WTC11 (cell line): ENCODE measurements at places on chromosomes 12 and 14.

- DNase-seq, result no peak
These were observed 17.7 kb downstream of the ATP2B1 start for GRCh38 chr12:89690925-89691324.

DNA sequence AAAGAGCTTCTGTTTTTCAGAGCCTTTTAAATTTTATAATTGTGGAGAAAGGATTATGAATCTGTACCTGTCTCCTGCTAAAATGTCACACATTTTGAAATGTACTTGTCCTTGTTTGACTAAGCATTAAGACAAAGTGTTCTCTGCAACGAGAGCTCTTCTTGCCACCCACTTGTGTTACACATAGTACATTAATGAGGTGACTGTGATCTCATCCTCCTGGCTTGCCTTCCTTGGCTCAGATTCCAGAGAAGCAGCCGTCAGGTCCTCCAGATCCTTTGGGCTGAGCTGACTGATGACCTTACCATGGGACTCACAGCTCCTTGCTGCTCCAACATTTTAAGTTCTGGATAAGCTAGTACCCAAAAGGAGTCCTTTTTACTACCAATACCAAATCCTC, 81.4 kb downstream of the BBS10 start:
- DNase-seq, result no peak

- no peak for DNase-seq
These were observed 90.7 kb upstream of the ATP2B1 start for GRCh38 chr12:89799316-89799715.

DNA sequence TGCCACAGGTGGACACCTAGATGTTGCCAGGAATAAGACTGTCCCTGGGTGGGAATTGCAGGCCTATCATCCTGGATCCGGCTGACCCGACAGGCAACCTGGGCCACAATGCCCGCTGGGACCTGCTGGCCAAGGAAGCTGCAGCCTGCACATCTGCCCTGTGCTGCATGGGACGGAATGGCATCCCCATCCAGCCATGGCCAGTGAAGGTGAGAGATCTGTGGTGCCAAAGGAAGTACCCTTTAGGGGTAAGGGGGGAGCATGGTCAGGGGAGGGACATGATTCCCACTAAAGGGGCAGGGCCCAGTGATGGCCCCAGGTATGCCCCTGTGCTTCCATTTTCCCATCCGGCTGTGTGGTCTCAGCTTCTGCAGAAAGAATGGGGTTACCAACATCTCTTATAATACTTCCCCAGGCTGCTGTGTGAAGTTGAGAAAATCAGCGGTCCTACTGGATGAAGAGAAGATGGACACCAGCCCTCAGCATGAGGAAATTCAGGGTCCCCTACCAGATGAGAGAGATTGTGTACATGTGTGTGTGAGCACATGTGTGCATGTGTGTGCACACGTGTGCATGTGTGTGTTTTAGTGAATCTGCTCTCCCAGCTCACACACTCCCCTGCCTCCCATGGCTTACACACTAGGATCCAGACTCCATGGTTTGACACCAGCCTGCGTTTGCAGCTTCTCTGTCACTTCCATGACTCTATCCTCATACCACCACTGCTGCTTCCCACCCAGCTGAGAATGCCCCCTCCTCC, 8.6 kb upstream of the OAS2 start:
- DNase-seq, result no peak

DNA sequence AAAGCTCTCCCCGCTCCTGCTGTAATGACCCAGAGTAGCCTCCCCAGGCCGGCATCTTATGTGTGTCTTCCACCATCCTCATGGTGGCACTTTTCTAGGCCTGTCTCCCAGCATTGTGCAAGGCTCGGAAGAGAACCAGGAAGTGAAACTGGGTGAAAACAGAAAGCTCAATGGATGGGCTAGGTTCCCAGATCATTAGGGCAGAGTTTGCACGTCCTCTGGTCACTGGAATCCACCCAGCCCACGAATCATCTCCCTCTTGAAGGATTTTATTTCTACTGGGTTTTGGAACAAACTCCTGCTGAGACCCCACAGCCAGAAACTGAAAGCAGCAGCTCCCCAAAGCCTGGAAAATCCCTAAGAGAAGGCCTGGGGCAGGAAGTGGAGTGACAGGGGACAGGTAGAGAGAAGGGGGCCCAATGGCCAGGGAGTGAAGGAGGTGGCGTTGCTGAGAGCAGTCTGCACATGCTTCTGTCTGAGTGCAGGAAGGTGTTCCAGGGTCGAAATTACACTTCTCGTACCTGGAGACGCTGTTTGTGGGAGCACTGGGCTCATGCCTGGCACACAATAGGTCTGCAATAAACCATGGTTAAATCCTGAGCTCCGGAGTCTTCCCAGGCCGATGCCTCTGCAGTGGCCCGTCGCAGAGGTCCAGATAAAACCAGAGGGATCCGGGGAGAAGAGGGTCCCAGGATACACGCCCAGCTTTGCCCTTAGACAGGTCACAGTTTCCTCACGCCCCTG, 15.6 kb downstream of the ACVRL1 start:
- no peak for DNase-seq

DNA sequence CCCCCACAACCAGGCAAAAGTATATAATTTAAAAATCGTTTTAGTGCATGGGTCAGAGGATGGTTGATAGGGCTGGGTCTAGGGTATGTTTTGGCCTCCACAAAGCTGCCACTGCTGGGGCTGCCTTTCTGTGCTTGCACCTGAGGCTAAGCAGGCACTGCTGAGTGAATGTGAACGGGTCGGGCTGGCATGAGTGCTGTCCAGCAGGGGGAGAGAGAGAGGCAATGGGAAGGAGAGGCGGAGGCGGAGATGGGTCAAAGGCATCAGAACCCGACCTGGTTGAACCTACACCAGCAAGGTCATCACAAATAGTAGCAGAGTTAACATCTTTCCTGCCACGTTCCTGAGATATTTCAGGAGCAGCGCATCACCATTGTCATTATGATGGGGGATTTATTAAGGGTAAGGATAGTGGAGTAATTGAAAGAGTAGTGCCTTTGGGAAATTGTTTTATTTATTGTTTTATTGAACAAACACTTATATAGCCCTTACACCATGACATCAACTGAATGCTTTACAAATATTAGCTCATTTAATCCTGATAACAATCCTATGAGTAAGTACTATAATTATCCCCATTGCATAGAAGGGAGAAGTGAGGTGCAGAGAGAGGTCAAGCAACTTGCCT, 5.8 kb upstream of the NRXN3 start:
- peak; percentile 83 for DNase-seq

GRCh38 chr12:69580074-69580473, 5.2 kb upstream of the CCT2 start:
- no peak for DNase-seq

DNA sequence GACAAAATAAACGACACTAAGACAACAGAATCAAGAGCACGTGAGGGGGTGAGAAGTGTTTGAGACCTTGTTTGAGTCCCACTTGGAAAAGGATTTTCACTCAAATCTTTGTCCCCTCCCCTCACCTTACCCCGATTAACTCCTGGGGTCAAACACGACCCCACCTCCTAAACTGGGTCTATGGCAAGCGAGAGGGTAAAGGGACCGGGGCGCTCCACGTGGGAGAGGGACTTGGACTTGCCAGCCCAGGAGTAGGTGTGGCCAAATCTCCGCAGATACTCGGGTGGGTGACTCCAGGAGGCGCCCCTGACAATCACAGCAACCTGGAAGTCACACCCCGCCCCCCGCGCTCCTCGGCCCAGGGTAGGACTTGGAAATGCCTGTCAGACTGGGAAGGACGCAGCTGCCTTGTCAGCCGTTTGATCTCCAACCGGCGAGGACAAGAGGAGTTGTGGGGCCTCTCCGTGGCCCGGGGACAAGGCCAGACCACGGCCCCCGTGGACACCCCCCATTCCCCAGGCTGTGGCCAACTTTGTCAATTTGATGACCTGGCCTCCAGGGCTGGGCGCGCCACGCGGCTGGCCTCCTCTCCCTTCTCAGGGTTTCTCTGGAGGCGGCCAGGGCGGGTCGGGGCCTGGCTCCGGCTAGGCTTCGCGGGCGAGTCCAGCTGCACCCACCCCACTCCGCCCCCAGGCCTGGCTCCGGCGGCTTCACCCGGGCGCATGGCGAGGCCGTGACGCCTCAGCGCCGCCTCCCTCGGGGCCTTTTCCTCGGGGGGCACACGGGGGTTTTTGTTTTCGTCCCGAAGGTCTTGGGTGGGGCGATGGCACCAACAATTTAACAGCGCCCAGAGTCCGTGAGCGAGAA, 1.1 kb upstream of the BCL11B start:
- peak; percentile 75 for DNase-seq

GRCh38 chr14:81625343-81625742, 91.7 kb upstream of the SEL1L start:
- no peak for DNase-seq

DNA sequence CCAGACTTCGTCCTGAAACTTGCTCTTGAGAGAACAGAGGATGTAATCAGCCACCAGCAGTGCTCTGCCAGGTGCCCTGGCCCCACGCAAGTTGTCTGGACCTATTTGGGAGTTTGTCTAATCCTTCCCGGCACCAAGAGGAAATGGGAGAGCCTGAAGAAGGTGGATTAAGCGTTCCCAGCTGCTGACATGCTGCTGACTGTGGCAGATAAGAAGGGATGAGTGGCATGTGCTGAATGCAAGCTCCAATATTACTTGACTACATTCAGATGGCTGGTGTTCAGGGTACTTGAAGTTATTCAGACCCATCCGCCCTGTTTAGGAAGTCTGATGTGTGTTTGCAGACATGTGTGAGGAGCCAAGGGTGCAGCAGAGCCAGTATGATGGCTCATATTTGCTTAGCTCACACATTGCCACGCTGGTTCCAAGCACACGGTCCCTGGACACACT, 440.6 kb upstream of the CCDC196 start:
- DNase-seq, result no peak

DNA sequence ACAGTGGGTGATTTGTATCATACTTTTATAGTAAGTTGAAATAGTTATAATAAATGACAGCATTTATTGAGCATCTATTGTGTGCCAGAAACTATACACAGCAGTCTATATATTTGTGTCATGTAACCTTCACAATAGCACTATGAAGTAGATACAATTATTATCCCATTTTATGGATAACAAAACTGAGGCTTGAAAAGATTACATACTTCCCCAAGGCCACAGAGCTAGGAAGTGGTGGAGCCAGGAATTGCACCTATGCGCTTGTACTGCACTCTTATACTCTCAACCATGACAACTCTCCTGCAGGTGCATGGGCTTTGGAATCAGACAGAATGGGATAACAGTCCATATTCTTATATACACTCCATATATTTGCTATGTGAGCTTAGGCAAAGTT, 110.6 kb upstream of the SOX5 start:
- no peak for DNase-seq

DNA sequence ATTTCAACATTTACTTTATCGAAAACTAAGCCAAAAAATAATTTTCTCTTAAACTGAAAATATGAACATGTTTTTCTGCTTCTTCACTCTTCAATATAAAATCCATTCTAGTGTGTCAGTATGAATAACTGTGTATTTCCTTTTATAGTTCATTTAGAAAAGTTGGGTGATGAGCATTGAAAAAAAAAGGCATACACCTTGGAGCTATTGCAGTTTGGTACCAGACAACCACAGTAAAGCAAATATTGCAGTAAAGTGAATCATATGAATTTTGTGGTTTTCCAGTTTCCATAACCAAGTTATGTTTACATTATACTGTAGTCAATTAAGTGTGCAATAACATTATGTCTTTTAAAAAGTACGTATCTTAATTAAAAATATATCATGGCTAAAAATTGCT, 195.0 kb upstream of the FOXG1 start:
- DNase-seq, result no peak

- DNase-seq, result no peak
These were observed 98.1 kb upstream of the VRK1 start for GRCh38 chr14:96698960-96699539.

DNA sequence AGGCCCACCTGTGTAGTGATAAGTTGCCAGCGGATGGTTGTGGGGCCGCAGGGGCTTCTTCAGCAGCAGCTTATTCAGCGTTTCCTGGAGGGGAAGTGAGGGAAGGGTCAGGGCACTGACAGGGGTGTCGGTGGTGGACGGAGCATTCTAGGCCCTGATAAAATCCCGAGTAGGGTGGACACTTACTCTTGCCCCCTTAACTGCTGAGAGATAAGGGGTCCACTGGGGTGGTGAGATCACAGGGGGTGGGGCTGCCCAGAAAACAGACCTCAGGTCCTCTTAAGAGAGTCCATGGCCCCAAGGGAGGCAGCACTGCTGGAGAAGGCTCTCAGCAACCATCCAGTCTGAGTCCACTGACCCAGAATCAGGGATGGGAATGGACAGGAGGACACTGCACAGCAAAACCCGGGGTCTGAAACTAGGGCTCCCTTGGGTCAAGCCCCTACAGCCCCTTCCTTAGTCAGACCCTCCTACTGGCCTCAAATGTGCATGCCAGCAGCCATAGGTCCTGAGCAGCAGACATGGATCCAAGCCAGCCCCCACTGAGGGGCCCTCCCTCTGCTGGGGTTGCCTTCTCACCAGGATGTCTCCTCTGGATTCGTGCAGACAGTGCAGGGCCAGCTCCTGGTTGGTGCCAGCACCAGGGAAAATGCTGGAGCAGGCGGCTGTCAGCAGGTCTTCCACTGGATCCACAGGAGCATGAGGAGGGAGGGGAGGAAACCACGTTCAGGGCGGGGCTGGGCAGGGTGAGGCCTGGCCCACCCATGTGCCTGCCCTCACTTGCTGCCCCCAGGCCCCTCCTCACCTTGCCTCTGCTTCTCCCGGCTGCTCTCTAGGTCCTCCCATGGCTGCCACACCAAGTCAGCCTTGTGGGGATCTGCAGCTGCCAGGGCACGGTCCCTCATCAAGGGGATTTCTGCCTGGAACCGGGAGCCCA, 12.1 kb upstream of the PNMA1 start:
- no peak for DNase-seq

GRCh38 chr14:99100497-99101270, 171.3 kb downstream of the BCL11B start:
- no peak for DNase-seq

DNA sequence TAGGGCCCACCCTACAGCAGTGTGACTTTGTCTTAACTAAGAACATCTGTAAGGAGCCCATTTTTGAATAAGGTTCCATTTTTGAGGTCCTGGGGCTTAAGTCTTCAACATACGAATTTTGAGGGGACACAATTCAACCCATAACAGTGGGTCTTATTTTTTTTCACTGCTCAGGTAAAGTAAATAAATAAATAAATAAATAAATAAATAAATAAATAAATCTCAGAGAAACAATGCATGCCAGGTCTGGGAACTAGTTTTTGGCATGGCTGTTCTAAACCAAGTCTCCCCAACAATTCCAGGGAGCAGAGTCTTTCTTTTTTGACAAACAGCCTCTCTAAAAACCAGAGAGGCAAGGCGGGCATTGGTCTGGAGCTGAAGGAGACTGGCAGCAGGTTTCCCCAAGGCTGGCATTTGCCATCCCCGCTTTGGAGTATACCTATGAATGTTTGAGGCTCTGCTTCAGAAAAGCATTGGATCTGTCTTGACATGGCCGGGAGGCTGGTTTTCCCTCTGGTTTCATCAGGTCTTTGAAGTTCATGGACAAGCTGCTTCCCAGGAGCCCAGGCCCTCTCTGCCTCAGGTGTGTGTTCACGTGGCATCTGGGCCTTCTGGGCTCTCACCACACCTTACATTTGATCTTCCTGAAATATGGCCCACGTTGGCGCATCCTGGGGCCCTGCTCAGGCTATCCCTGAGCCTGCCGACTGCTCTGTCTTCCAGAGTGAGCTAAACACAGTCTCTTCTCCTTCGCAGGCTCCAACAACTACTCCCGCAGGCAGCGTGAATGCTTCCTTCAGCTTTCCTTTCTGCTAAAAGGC, 545.2 kb downstream of the BCL11B start:
- no peak for DNase-seq

GRCh38 chr12:56658921-56659320, 13.1 kb upstream of the ATP5F1B start:
- DNase-seq, result no peak
